ENCODE measurements at places on chromosomes 7 and 10.

DNA sequence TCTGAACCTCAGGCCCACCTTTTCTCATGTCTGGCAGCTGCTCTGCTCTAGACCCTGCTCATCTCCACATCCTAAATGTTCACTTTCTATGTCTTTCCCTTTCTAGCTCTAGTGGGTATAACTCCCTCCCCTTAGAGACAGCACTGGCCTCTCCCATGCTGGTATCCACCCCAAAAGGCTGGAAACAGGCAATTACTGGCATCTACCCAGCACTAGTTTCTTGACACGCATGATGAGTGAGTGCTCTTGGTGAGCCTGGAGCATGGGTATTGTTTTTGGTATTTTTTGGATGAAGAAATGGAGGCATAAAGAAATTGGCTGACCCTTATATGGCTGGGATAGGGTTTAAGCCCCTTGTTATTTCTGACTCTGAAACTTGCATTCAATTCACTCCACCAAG, 156.0 kb downstream of the EGFR start:
- DNase-seq: no peak

GRCh38 chr7:130648580-130648979, 20.0 kb downstream of the COPG2 start:
- DNase-seq: no peak

DNA sequence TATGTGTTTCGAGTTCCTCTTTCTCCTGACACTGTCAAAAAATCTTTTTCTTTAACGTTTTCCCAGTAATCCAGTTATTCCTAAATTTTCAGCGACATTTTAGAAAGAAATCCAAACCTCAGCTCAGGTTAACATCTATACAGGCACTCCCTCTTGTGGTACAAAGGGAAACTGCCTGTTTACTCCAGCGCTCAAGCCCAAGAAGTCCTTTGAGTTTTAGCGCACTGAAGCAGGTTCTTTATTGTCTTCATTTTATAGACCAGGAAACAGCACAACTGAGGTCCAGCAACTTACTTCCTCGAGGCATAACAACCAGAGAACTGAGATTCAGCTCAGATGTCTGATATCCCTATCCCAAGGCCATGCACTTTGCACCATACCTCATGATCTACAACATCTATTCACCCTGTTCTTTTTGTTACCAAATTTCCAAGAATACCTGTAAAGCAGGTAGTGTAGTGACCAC, 287.2 kb upstream of the MKLN1 start:
- DNase-seq: peak; percentile 27

- no peak for DNase-seq
Observed at GRCh38 chr10:124019886-124020797, 73.3 kb downstream of the CHST15 start.

GRCh38 chr10:70584909-70585544, 17.5 kb downstream of the PRF1 start:
- no peak for DNase-seq

- DNase-seq: no peak
Observed at GRCh38 chr7:116669769-116670168, 2.2 kb upstream of the MET start.

GRCh38 chr7:112168915-112169314, 37.3 kb downstream of the DOCK4 start:
- no peak for DNase-seq
